ENCODE measurements at places on chromosomes 3 and 15.
A peak's percentile ranks its signal among the peaks of the same experiment; 100 is the strongest.

- no peak for DNase-seq
These were observed 10.6 kb upstream of the STT3B start for GRCh38 chr3:31522152-31522551.

GRCh38 chr3:14947100-14947885 is at the start of gene NR2C2:
NR2C2 (plus strand) TSS chr3:14947583; CDS start chr3:15003915, 56,332 bp downstream.
- DNase-seq = peak; percentile 93

- no peak for DNase-seq
These were observed 340.7 kb downstream of the RAP2B start for GRCh38 chr3:153502682-153503081.

- no peak for DNase-seq
These were observed 32.6 kb downstream of the MAGEF1 start for GRCh38 chr3:184679056-184679816.

DNA sequence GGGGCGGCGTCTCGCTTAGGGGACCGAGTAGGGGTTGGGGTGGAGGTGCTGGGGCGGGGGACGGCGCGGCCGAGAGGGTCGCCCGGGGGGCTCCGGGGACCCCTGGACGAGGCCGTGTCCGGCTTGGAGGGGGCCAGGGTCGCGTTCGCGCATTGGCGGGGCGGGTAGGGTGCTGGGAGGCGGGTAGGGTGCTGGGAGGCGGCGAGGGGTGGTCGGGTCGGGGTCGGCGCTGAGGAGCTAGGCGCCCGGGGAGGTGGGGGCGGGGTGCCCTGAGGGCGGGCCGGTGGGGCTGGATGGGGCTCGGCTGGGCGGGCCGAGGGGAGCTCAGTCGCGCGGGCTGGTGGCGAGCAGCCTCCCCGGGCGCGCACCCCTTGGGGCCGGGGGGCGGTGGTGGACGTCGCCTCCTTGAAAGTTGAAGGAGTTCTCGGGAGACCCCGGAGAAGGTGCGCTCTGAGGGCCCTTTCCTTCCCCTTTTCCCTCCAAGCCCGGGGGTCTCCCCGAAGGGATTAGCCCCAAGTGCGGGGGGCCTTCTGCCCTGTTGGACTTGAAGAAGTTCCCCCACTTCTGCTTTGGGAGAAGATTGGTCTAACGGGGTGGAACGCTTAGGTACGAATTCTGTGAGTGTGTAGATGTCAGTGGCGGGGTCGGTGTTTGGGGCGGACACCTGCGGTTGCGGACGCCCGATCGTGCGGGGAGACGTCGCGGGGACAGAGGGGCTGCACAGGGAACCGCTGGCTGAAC is 543 bp downstream of the MEF2A start:
- peak; percentile 81 for DNase-seq

- DNase-seq = no peak
These were observed 7.8 kb upstream of the GPR171 start for GRCh38 chr3:151210676-151211381.

- no peak for DNase-seq
These were observed 894.2 kb downstream of the ROBO1 start for GRCh38 chr3:78873641-78874040.

DNA sequence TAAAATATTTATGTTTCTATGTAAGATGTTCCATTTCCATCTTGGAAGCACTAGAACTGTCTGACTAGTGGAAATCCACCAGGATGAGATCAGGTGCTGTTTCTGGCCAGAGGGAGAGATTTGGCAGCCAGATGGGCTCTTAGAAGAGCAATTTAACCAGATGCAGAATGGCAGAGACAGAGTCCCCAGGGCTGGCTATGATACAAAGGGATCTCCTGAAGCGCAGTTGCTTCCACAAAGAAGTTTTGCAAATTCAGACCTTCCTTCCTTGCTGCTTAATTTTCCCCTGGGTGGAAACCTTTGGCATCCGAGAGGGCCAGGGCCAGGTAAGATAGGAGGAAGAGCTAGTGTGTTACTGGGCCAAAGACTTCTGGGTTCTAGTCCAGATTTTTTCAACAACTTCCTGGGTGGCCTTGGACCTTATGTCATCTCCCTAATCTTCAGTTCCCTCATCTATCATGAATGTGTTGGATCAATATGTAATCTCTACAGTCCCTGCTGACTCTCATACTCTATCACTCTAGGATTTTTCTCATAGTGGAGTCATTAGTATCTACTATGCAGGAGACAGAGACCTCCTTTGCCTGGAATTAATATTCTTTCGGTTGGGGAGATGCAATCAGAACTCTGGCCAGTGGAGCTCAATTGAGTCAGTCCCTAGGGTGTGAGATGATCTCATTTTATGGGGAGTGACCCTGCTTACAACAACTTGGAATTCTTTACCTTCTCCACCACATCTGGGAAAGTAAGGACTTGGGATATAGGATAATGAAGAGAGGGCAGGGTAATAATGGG is 41.1 kb upstream of the NDUFB4 start:
- DNase-seq = no peak

DNA sequence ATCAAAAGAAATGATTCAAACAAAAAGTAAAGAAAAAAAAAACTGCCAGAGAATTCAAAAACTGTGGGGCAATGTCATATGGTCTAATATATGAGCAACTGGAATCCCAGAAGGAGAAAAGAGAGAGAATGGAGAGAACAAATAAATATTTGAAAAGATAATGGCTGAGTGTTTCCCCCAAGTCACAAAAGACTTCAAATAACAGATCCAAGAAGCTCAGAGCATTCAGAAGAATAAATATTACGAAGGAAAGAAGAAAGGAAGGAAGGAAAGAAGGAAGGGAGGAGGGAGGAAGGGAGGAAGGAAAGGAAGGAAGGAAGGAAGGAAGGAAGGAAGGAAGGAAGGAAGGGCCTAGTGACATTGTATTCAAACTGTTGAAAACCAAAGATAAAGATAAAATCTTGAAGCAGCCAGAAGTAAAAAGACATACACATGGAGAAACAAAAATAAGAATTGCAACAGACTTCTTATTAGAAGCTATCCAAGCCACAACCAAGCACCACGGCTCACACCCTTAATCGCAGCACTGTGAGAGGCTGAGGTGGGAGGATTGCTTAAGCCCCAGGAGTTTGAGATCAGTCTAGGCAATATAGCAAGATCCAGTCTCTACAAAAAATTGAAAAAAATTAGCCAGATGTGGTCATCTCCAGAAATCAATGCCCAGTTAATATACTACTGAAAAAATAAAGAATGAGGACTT is 118.9 kb upstream of the IGSF10 start:
- DNase-seq = no peak

DNA sequence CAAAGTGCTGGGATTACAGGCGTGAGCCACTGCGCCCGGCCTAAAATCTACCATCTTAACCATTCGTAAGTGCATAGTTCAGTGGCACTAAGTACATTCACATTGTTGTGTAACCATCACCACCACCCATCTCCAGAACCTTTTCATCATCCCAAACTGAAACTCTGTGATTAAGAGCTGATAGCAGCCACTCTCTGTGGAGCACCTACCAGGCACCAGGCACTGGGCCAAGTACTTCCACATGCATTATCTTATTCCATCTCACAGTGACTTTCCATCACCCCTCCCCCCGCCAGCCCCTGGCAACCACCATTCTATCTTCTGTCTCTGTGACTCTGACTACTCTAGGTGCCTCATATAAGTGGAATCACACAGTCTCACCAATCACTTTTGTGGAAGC is 2.3 kb upstream of the INSYN1 start:
- DNase-seq = no peak

GRCh38 chr3:106058475-106058874 is 189.7 kb upstream of the CBLB start:
- no peak for DNase-seq

DNA sequence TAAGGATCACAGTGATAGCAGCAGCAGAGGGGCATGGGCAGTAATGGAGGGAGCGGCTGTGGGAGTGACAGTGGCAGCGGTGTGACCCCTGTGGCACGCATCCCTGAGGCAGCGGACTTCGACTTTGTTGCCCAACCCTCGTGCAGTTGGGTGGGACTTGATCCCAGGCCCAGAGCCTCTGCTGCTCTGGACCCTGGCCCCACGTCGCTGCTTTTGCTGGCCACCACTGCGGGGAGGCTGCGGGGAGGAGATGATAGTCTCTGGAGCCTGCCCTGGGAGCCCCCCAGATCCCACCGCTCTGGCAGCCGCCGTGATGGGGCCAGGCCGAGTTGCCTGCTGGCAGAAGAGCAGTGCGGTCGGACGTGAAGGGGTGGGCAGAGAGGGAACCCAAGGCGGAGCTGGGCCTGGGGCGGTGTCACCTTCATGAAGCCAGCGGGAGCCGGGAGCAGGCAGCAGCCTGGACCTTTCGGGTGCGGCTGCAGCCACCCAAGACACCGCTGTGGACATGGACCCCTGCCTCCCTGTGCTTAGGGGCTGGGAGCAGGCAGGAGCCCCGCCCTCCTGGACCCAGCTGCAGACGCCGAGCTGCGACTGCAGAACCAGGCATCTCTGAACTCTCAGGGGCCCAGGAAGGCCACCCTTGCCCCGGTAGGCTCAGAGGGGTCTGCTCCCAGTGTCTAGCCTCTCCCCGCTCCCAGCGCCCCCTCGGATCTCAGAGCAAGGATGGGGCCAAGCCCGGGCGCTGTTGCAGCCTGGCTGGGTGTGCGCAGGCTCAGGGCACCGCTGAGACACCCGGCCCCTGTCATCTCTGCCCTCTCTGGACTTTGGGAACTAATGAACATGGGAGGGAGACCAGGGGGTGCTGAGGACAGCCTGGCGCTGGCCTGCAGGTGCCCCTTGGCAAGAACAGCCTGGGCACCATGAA is 38.3 kb downstream of the COMMD2 start:
- no peak for DNase-seq

DNA sequence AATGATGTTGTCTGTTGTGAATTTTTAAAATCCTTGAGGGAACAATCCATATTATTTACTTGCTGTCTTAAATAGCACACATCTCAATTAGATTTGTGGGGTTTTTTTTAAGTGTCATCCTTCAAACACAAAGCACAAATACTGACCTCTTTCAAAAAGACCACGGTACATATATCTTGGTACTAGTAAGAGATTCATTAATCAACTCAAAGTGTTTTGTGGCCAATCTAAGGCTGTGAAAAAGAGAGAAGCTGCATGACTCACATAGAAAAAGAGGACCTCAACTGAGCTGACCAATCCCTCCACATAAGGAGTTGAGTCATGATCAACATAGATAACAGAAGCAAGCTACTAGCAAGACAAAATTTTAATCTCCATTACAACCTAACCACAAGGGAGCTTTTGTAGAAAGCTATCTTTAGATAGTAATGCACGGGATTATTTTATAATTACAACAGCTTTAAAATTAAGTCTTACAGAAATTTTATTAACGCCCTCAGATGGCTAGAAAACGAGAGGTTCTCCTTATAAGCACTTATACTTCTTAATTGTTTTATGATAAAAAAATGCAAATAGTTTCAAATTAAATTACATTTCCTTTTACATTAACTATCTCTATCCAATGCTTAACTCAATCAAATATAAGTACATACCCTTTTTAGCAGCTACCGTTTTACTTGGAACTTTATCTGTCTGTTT is 60.5 kb downstream of the TOP2B start:
- DNase-seq = no peak

DNA sequence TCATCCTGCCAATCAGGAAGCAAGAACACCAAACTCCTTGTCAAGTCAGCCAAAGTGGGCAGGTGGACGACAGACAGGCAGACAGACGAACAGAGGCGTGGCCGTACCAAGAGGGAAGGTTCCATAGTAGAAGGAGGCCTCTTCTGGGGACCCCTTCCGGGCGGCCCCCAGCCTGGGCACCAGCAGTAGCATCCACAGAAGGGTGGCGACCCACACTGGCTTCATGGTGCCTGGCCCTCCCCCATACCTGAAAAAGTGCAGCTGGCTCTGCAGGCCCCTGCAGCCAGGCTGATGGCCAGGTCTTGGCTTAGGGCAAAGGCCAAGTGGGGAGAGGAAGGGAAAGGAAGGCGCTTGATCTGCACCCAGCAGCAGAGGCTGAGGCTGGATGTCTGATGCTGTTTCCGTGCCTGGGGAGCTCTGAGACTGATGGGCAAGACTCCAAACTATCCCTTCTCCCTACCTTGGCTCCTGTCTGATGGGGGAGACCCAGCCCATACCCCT is 607 bp downstream of the LCTL start:
- peak; percentile 62 for DNase-seq

GRCh38 chr3:55937301-55937700 is 450.2 kb upstream of the WNT5A start:
- no peak for DNase-seq

GRCh38 chr3:168088106-168088720 is 7.5 kb downstream of the GOLIM4 start:
- no peak for DNase-seq

DNA sequence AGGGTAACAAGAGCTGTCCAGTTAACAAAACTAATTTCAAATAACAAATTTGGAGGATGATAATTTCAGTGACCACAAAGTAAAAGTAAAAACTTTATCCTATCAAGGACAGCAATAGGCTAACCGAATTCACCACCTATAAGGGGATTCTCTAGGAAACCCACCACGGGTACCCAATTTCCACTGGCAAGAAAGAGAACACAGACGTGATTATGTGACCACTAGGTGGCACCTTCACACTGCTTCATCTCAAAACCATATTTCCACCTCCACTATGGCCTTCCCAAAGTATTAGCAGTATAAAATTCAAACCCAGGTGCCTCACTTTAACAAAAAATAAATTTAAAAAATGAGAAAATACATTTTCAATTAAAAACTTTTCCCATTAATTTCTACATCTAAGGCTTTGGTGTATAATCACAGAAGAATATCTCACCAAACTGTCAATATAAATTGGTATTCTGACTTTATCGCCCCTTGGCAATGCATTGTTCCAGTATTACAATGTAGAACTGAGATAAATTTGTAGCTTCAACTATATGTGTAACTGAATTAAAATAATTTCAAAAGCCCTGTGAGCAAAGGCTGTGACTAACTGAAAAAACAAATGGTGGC is 96.5 kb downstream of the FSIP1 start:
- no peak for DNase-seq

DNA sequence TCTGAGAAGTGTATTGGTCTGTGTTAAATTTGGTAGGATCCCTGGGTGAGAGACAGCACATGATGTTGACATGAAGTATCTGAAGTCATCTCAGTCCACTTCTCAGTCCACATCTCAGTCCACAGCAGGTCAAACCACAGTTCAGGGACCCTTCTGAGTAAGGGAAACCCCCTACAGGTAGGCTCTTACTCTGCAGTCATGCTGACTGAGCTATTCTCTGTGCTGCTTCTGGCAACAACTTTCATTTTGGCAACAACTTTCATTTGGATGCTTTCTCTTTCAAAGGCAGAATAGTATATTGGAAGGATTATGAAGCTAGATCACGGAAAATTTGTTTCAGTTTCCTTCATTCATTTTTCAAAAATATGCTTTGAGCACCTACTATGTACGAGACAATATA is 178.2 kb upstream of the GOLIM4 start:
- no peak for DNase-seq

GRCh38 chr3:151011427-151011826 is 38.9 kb upstream of the CLRN1 start:
- DNase-seq = no peak

- peak; percentile 78 for DNase-seq
These were observed 203.3 kb downstream of the MBNL1 start for GRCh38 chr3:152471814-152472671.

- no peak for DNase-seq
These were observed 65.2 kb downstream of the TPRA1 start for GRCh38 chr3:127525373-127525772.

DNA sequence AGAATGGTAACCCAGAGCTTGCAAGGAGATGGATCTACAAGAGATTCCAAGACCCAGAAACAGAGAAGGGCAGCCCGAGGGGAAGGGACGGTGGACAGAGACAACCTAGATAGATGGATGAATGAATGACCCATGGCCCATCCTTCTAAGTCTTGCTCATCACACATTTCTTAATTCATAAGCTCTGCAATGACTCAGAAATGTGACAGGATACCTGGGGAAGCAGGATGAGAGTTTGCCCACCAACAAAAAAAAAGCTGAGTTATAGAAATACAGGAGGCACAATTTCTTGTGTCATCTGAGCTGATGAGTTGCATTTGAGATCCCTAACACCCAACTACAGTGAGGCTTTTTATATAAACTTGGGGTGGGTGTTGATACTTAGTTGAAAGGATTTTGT is 76.6 kb downstream of the CNTN3 start:
- no peak for DNase-seq

All from coronary artery (tissue), 2 donors.